Central memory CD8-positive, alpha-beta T cell (primary cell): ENCODE measurements at places on chromosomes 6 and 20.
A peak's percentile ranks its signal among the peaks of the same experiment; 100 is the strongest.

GRCh38 chr6:38730140-38730862 lies 15.2 kb downstream of the DNAH8 start:
- peaks cover 24% of the 10 kb centered on the region for H3K27me3 ChIP-seq
- no peaks in the 10 kb centered on the region for H3K4me1 ChIP-seq
- H3K36me3 ChIP-seq = peaks cover 1% of the 10 kb centered on the region

- no peak for DNase-seq
- H3K36me3 ChIP-seq = no peaks in the 10 kb centered on the region
- H3K27ac ChIP-seq = no peak overlapping the region
- no peaks in the 10 kb centered on the region for H3K27me3 ChIP-seq
- H3K4me1 ChIP-seq = no peaks in the 10 kb centered on the region
These were observed 804.5 kb upstream of the CITED2 start for GRCh38 chr6:140178935-140179334.

- H3K4me1 ChIP-seq = no peaks in the 10 kb centered on the region
- no peaks in the 10 kb centered on the region for H3K27me3 ChIP-seq
- no peak overlapping the region for H3K27ac ChIP-seq
- no peaks in the 10 kb centered on the region for H3K36me3 ChIP-seq
- H3K4me3 ChIP-seq = no peak overlapping the region
These were observed 41.9 kb upstream of the ADGRF5 start for GRCh38 chr6:46963626-46964025.

DNA sequence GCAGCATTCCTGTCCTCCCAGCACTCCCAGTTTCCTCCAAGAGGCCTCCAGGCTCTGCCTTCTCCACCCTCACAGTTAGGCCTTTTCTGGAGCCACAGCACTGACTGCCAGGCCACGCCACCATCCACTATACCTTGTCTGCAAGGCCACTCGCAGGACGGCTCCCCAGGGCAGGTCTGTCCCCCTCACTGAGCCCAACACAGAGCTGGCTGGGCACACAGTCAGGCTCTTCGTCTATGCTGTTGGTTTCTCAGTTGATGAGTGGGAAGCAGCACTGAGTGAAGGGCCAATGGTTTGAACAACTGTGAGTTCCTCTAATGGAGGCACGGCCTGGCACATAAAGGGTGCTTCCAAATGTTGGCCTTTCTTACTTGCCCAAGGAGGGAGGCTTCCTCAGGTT lies 95.2 kb downstream of the GRM4 start:
- no peak for DNase-seq
- peaks cover 10% of the 10 kb centered on the region for H3K4me1 ChIP-seq
- H3K36me3 ChIP-seq = peaks cover 1% of the 10 kb centered on the region
- no peak overlapping the region for H3K27ac ChIP-seq
- no peak overlapping the region for H3K4me3 ChIP-seq

DNA sequence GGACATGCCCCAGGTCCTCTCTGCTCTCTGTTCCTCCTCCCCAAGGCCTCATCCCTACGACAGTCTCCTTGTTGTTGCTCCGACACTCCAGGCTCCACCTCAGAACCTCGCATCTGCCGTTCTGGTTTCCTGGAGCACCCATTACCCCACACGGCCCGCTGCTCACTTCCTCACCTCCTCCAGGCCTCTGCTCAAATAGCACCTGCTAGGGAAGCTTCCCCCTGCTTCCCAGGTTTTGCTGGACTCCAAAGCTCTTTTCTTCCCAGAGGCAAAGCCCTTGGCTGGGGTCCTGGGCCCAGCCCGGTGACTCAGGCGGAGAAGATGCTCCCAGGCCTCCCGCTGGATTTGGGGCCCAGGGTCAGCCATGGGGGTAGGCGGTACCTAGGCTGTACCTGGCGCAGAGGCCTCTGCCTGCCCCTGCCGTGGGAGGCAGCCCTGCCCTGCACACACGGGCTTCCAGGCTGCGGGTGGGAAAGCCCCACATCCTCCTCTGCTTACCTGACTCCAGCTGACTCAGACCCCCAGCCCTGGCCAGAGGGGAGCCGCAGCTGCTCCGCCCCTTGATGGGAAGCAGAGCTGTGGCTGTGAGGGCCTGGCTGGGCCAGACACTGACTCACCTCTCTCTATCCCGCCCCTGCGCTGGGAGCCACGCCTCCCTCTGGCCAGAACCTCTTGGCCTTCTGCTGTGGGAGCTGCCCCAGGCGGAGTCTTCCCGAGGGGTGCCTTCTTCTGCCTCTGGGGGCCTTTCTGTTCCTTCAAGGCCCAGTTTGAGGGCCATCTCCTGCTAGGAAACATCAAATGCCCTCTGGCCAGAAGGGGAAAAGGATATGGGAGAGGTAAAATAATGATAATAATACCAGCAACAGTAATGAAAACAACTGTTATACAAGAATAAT lies 130.5 kb downstream of the CEBPB start:
- H3K27me3 ChIP-seq = peaks cover 22% of the 10 kb centered on the region
- H3K36me3 ChIP-seq = no peaks in the 10 kb centered on the region
- no peaks in the 10 kb centered on the region for H3K4me1 ChIP-seq
- no peak overlapping the region for H3K4me3 ChIP-seq
- DNase-seq = no peak

GRCh38 chr6:88807622-88808021 lies 155.8 kb downstream of the RNGTT start:
- H3K36me3 ChIP-seq = peaks cover 2% of the 10 kb centered on the region
- no peaks in the 10 kb centered on the region for H3K27me3 ChIP-seq
- peaks cover 15% of the 10 kb centered on the region for H3K4me1 ChIP-seq
- no peak overlapping the region for H3K4me3 ChIP-seq
- no peak overlapping the region for H3K27ac ChIP-seq

- H3K4me1 ChIP-seq = no peaks in the 10 kb centered on the region
- no peaks in the 10 kb centered on the region for H3K36me3 ChIP-seq
- no peak for DNase-seq
- H3K27ac ChIP-seq = no peak overlapping the region
- peaks cover 22% of the 10 kb centered on the region for H3K27me3 ChIP-seq
- H3K4me3 ChIP-seq = no peak overlapping the region
These were observed 24.5 kb downstream of the OVOL2 start for GRCh38 chr20:18032977-18033892.

DNA sequence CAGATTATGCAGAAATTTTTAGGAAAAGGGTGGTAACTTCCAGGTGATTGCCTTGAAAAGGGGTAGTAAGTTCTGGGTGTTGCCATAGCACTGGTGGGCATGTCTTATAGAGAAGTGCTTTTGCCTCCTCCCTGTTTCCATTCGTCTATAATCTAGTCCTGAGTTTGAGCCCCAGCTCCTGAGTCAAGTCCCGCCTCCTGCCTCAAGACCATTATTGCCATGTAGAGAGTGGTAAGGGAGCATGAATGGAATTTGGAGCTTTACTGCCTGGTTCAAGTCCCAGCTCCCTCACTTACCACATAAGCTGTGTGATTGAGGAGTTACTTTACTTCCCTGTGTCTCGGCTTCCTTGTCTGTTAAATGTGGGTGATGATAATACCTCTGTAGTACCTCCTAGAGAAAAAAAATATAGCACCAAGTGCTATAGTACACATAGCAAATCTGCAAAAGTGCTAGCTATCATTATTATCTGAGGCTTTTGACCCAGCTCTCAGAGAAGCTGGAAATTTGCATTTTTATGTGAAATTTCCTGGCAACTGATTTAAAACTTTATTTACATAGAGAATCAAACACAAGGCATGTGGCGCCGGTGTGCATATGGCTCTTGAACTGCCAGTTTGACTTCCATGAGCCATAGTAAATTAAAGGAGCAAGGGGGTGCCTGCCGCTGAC lies 36.0 kb downstream of the TGM6 start:
- peaks cover 31% of the 10 kb centered on the region for H3K27me3 ChIP-seq
- H3K4me3 ChIP-seq = no peak overlapping the region
- no peak for DNase-seq
- H3K4me1 ChIP-seq = no peaks in the 10 kb centered on the region
- H3K27ac ChIP-seq = no peak overlapping the region
- no peaks in the 10 kb centered on the region for H3K36me3 ChIP-seq

GRCh38 chr6:11442495-11442894 lies 95.1 kb upstream of the TMEM170B start:
- no peak overlapping the region for H3K27ac ChIP-seq
- no peak for DNase-seq
- peaks cover 7% of the 10 kb centered on the region for H3K4me1 ChIP-seq
- H3K4me3 ChIP-seq = no peak overlapping the region
- H3K27me3 ChIP-seq = no peaks in the 10 kb centered on the region

DNA sequence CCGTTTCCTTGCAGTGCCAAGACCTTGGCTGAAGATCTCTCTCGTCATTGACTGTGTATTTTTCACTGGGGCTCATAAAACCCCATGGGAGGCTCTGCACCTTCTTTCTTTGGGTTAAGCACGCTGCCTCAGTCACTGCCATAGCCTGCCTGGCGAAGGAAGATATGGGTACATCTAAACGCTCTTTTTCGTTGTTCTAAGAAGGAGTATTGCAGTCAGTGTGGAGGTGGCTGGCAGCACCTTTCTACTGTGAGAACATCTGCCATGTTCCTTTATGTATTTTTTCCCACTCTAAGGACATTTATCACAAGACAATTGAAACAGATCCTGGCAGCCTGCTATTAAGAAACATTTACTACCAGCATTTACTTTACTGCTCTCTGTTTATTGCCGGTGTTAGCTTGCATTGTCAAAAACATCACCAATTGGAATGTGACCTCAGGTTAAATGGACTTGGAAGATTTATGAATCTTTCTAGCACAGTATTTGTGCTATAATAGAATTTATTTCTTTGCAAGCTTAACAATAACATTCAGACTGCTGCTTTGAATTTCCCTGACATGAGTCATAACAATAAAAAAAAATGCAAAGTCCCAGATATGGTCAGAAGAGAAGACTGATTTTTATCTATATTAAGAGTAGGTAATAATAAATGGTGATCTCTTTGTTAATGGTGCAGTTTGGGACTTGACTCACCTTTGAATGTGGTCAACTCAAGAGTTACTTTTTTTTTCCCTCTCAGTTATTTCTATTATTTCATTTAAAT lies 62.2 kb upstream of the CLDN20 start:
- H3K27ac ChIP-seq = no peak overlapping the region
- H3K4me3 ChIP-seq = no peak overlapping the region
- no peak for DNase-seq
- no peaks in the 10 kb centered on the region for H3K4me1 ChIP-seq
- H3K27me3 ChIP-seq = no peaks in the 10 kb centered on the region
- H3K36me3 ChIP-seq = no peaks in the 10 kb centered on the region

DNA sequence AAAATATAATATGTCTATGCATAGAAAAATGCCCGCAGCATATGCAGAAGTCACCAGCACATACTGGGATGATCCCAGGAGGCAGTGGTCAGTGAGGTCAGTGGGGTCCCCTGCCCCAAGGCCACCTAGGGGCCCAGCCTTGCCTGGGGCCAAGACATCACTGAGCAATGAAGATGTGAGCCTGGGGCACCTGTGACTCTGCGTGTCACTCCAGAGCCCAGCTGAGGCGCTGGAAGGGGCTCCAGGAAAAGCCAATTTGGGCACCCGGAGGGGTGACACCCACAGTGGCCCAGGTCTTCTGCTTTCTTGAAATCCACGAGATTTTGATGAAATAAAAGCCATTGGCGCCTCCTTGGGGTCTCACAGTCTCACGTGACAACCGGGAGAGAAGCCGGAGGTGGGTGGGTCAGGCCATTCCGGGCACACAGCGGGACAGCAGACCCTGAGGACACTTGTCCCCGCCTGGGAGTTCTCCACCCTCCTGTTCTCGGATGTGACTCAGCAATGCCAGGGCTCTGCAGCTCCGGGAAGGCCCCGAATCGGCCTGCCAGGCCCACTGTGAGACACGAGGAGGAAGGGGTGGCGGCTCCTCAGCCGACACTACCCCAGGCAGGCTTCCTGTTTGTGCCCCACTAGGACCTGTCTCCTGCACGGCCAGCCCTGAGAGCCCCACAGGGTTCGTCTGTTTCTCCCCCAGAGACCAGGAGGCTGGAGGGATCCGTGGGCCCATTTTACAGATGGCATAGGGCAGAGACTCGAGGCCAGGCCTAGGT lies 24.4 kb upstream of the SLCO4A1 start:
- DNase-seq = no peak
- no peaks in the 10 kb centered on the region for H3K27me3 ChIP-seq
- peaks cover 18% of the 10 kb centered on the region for H3K4me1 ChIP-seq
- H3K27ac ChIP-seq = peak overlapping the region; percentile 68

GRCh38 chr6:14516956-14517355 lies 399.4 kb downstream of the CD83 start:
- peaks cover 4% of the 10 kb centered on the region for H3K27me3 ChIP-seq
- no peak overlapping the region for H3K4me3 ChIP-seq
- no peak for DNase-seq
- no peaks in the 10 kb centered on the region for H3K36me3 ChIP-seq
- H3K4me1 ChIP-seq = no peaks in the 10 kb centered on the region

- no peak overlapping the region for H3K4me3 ChIP-seq
- H3K27ac ChIP-seq = no peak overlapping the region
- H3K27me3 ChIP-seq = no peaks in the 10 kb centered on the region
- no peak for DNase-seq
- no peaks in the 10 kb centered on the region for H3K4me1 ChIP-seq
These were observed 529.0 kb downstream of the TBC1D32 start for GRCh38 chr6:120805276-120805675.

DNA sequence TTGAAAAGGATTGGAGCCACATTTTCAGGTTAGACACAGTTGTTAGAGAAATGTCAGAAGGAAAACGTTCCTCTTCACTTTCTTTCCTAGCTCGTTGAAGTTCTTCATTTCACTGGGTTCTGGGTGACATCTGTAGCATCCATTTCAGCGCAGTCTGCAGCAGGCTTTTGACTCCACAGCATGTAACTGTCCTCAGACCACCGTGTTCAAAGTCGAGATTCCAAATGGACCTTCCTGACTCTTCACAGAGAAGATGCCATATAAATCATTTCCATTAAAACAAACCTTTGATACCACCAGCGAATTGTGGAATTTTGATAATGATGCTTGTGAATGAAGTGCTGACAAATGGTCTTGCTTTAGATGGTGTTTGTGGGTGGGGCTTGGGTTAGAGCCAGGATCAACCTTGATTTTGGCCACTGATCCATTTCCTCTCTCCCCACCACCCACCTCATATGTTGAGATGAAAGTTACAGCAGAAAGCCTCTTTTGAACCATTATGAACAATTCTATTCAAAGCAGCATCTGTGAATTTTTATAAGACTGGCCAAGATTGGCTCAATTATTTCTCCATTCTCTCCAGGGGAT lies 185.3 kb upstream of the PREP start:
- peaks cover 23% of the 10 kb centered on the region for H3K4me1 ChIP-seq
- no peak overlapping the region for H3K27ac ChIP-seq
- DNase-seq = no peak
- peaks cover 2% of the 10 kb centered on the region for H3K36me3 ChIP-seq

GRCh38 chr20:32400476-32400875 lies 42.3 kb downstream of the ASXL1 start:
- no peaks in the 10 kb centered on the region for H3K27me3 ChIP-seq
- no peak for DNase-seq
- H3K4me1 ChIP-seq = peaks cover 43% of the 10 kb centered on the region
- peak overlapping the region; percentile 29 for H3K27ac ChIP-seq
- H3K4me3 ChIP-seq = no peak overlapping the region
- H3K36me3 ChIP-seq = peaks cover 28% of the 10 kb centered on the region
